ENCODE measurements at places on chromosomes 6 and 20.

- DNase-seq, result no peak
Observed at GRCh38 chr6:107988570-107988969, 30.6 kb upstream of the SEC63 start.

DNA sequence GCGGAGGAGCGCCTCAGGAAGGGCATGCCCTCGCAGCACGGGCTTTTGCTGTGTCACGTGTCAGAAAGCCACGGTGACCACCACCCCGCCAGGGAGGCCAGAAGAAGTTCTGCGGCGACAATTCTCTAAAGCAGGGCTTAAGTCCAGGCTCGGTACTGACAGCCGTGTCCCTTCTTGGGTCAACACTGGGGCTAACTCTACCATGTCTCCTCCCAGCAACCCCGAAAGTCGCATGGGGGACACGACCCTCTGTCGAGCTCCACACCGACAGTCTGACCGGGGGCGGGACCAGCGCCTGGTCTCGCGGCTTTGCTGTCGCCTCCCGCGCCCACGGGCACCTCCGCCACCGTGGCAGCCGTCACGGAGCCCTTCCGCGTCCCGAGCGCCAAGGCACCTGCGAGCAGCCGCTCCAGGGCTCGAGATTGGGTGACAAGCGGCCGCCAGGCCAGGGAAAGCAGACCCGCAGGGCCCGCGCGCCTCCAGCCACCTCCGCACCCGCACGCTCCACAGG is 534 bp downstream of the NANP start:
- peak; percentile 69 for DNase-seq

- DNase-seq, result no peak
Observed at GRCh38 chr6:14310960-14311359, 193.4 kb downstream of the CD83 start.

DNA sequence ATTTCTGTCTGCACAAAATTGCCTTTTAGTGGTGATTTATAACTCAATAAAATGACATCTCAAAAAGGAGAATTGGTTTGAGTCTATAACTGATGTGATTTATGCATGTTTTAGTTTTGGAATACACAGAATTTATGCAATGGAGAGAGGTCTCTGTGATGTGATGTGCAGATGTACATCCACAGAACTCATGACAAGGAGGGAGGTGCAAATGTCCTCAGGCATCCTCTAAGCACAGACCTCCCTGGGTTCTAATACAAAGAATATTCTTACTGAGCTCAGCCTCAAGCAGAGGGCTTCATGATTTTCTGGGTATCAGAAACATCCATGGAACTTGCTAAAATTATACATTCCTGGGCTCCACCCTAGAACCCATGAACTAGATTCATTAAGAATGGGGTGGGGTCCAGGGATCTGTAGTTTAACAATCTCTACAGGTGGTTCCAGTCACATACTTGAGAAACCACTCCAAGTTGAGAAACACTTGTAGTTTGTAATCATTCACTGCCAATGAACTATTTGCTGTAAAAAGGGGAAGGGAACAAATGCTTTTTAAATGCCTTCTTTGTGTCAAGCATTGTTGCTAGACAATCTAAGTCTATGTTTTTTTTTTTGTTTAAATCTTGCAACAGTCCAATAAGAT is 60.2 kb upstream of the NEDD9 start:
- DNase-seq, result no peak

DNA sequence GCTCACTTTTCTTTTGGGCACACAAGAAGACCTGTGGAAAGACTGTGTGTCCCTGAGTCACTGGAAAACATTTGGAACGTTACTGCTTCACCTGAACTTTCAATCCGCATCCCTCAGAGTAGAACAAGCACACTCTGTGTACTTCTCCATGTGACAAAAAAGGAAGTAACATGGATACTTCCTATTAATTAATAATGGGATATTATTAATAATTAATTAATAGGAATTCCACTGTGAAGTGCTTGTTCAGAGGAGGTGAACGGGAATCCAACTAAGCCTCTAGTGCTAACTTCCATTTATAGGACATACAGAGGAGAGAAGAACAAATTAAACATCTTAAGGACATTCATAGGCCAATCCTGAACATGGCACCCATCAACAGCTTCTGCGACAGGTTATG is 407.8 kb downstream of the SYNE1 start:
- no peak for DNase-seq

DNA sequence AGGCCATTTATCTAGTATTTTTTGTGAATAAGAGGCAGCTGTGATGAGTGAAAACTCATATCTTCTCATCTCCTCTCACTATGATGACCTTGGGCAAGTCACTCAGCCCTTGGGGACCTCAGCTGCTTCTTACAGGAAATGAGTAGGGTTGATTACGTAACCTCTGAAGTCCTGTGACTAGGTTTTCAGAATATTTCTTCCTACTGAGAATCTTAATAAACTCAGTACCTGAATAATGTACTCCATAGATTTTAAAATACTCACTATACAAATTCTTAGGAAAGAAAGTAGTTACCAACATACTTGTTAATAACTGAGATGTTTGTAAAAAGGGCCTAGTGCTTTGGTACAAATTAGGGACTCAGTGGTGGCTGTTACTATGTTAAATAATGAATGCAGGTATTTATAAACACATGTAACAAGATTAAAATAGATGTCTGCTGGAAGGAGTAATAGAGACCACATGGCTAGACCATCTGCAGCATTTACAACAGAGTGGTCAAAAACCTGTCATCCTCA is 60.9 kb downstream of the RPRD1B start:
- DNase-seq, result no peak

DNA sequence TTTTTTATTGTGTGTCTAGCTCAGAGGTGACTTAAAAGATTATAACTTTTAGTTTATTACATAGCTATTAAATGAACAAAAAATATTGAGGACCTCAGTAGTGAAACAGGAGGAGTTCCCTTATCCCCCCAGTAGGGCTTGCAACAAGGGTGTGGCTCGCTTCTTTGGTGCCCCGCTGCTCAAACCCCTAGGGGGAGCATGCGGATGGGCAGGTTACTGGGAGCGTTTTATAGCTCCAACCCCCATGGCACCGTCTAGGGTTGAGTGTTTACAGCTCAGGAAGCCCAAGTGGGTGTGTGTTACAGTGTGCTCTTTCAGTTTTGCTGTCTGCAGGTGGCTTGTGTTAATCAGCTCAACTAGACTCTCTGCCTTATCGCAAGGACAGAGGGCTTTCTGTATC is 1513.7 kb downstream of the GRIK2 start:
- DNase-seq, result no peak

DNA sequence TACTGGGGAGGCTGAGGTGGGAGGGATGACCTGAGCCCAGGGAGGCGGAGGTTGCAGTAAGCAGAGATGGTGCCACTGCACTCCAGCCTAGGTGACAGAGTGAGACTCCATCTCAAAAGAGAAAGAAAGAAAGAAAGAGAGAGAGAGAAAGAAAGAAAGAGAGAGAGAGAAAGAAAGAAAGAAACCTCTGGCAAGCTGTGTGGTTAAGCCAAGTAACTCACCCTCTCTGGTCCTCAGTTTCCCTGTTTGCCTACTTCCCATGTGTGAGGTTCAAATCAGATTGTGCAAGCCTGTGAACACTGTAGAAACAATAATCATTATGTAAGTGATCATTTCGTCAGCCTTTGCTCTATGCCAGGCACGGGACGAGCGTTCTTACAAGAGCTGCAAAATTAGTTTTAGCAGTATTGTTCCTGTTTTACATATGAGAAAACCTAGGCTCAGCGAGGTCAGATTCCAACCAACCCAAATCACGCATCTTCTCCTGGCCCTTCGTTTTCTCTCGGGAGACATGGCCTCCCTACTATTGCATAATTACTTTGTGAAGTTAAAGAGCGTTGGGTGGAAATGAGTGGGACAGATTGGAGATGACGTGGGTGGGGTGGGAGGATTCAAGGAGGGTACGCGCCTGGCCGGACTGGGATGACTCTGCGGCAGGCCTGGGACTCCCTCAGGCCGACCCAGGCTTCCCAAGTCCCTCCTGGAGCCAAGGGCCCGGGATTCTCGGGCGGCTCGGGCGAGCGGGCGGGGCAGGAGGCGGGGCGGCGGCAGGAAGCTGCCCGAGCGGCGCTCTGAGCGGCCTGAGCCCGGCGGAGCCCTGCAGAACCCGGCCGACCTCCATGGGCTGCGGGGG is at the start of gene SNX21:
Gene SNX21, plus strand, starts transcription at position 770 of the 853 bp plus-strand sequence. CDS start 121 bp downstream, outside the sequence.
- peak; percentile 91 for DNase-seq
